GM10248 (cell line): ENCODE measurements at places on chromosomes 11 and 22.

- DNase-seq, result peak; percentile 29
Measured at GRCh38 chr22:19419086-19419463, 12.5 kb downstream of the HIRA start.

DNA sequence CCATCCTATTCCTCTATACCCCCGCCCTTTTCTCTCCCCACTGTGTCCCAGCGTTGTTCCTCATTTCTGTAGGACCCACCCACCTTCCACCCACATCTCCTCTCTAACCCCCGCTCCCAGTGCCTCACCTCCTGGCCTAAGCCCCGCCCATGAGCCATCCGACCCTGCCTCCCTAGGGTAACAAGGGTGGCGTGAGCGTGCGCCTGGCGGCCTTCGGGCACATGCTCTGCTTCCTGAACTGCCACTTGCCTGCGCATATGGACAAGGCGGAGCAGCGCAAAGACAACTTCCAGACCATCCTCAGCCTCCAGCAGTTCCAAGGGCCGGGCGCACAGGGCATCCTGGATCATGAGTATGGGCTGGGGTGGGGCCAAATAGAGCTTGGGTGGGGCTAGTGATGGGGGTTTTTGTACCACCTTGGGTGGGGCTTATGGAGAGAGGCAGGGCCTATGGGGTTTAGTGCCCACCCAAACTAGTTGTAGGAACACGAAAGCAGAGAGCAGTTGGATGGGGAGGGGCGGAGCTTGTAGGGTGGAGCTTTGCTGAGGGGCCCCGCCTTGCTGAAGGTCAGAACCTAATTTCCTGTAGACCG, 4.5 kb downstream of the INPP5J start:
- no peak for DNase-seq

DNA sequence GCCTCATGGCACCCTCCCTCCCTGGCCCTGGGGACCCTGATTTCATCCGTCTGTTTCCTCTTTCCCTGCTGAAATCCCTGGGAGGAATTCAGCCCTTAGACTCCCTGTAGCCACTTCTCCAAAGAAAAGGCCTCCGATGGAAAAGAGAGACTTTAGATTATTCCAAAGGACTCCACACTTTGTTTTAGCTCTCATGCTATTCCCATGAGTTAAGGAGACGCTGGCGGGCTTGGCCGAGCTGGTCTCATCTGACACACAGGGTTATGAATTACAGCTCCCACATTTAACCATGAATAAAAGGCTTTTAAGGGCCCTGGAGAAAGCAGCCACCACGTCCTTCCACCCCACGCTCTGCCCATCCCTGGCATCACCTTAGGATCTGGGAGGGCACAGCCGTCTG, 57.0 kb downstream of the ANO1 start:
- no peak for DNase-seq

- peak; percentile 70 for DNase-seq
Measured at GRCh38 chr22:20013382-20013871, 3.2 kb downstream of the ARVCF start.

GRCh38 chr11:20081336-20081735, 78.9 kb downstream of the DBX1 start:
- no peak for DNase-seq

DNA sequence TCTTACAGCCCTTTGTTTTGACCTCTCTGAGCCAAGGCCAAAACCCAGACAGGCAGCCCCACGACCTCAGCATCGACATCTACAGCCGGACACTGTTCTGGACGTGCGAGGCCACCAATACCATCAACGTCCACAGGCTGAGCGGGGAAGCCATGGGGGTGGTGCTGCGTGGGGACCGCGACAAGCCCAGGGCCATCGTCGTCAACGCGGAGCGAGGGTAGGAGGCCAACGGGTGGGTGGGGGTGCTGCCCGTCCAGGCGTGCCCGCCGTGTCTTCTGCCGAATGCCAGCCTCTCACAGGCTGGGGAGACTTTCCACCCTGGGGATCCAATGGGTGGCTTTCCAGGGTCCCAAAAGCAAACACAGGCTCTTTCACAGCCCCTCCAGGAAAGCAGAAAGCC, 37.1 kb upstream of the PPP6R3 start:
- DNase-seq, result no peak

GRCh38 chr11:35742707-35743454, 80.3 kb downstream of the TRIM44 start:
- DNase-seq, result no peak

DNA sequence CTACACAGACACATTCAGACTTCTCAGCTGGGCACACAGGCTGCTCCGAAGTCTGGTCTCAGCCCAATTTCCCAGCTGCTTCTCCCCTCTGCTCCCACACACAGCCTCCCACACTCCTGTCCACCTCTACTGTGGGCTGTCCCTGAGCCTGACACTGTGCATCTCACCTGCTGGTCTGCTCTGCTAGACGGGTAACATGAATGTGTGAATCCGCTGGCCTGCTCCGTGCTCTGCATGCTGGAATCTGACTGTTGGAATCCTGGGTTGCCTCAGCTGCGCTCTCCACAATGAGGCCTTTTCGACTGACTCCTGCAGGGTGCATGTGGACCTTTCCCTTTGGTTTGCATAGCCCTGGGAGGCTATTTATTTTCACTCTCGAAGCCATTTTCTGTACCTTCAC, 489.5 kb upstream of the B3GAT1 start:
- no peak for DNase-seq

DNA sequence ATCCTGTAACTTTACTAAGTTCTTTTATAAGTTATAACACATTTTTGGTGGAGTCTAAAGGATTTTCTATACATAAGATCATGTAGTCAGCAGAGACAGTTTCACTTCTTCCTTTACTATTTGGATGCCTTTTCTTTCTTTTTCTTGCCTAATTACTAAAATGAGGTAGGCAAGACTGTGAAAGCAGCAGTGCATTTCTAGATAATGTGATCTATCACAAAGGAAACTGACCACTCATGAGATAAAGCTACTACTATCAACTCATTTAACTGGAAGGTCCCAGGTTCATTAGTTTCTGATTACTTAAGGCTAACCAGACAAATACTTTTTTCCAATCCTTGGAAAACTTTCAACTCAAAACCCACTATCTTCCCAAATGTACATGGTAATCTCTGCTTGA, 196.2 kb upstream of the E2F8 start:
- DNase-seq, result no peak

DNA sequence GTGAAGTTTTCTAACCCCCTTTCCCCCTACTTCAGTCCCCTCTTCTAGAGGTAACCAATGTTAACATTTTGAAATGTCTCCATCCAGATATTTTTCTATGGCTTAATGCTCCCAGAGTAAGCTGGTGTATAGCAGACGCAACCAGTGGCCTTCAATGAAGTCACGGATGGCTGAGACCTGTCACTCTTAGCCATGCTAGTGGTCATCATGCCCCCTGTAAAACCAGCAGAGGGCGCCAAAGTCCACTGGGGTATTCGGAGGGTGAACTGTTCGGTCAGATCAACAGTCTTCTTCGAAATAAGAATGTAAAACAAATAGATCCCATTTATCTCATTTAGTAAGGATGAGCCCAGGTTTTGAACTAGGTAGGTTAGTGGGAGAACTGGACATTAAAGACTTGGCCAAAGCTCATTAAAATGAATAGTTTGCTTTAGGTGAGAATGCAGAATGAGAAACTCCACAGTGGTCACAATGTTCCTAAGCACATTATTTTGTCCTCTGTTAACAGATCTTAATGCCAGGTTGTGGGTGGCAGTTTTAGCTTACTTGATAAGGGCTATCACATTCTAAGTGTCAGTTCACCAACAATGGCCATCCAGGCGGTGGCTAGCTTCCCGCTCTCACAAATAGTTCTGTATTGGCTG, 8.6 kb upstream of the MMP8 start:
- DNase-seq, result peak; percentile 59

- DNase-seq, result no peak
Measured at GRCh38 chr11:104078245-104078644, 41.8 kb downstream of the DDI1 start.

GRCh38 chr11:107931206-107931605, 3.0 kb downstream of the RAB39A start:
- DNase-seq, result no peak

- no peak for DNase-seq
Measured at GRCh38 chr11:45805305-45806071, 539 bp downstream of the SLC35C1 start.
